HS-5 (cell line): ENCODE measurements at places on chromosomes 6 and 20.

DNA sequence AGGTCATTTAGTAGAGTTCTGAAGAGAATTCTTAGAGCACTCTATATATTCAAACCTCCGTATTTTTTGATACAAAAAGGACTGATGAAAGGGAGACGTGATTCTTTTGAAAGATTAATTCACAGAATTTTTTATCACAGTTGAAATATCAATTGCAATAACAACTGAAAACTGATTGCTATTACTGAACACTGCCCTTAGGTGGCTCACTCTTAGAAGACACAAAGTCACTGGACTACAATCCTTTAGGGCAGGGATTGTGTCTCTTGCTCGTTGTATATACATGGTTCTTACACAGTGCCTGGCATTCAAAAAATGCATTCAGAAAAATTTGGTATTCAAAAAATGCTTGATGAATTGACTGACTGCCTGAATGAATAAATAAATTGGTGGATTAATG is 17.1 kb upstream of the CALHM6 start:
- no peak for DNase-seq

DNA sequence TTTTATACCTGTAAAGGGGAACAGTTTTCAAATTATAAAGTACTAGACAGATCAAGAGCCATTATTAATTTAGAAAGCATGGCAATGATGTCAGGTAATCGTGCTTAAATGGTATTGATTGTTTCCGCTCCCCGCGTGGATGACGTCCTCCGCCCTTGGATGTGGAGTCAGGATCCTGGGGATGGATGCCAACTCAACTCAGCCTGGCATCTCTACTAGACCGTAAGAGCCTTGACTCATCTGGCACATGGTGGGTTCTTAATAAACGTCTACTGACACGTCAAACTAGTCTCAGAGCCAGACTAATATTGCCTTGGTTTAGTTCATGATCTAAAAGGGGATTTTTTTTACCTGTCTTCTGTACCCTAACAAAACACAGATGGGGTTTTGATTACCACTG is 80.2 kb downstream of the LRFN2 start:
- no peak for DNase-seq

DNA sequence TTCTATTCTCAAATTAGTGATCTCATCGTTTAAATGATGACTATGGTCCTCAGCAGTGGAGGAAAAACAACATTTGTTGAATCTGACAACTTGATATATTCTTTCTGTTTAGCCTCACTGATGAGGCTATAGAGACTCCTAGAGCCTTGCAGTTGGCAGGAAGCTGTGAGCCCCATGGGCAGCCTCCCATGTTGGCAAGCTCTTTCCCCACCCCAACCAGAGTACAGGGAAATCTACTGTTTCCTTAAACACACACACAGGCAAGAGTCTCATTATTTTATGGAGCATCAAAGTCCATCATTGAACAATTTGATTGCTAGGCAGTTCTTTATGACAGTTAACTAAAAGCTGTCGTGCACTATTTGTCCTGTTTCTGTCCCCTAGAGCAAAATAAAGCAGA is 498.2 kb upstream of the CITED2 start:
- DNase-seq, result no peak

DNA sequence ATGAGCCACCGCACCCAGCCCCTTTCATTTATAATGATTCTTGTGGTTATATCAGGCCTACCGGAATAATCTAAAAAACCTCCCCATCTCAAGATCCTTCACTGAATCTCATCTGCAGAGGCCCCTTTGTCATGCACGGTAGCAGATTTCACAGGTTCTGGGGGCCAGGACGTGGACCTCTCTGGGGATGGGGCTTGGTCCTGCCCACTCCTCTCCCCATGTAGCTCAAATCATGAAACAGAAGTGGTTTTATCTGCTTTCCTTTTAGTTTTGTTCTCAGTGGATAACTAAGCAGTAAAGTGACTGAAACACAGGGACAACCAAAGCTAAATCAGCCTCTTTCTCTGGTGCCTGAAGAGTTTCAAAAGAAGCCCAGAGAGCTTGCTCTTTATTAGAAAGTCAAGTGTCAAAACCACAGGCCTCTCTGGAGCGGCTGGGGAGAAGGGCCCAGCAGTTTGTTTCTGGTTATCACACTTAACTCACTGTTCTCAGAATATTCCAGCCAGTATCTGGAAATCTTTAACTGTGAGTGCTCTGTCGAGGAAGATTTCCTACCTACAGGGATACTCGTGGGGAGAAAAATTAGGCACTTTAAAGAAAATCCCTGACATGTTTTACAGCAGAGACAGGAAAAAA is 60.6 kb upstream of the FAM184A start:
- no peak for DNase-seq

DNA sequence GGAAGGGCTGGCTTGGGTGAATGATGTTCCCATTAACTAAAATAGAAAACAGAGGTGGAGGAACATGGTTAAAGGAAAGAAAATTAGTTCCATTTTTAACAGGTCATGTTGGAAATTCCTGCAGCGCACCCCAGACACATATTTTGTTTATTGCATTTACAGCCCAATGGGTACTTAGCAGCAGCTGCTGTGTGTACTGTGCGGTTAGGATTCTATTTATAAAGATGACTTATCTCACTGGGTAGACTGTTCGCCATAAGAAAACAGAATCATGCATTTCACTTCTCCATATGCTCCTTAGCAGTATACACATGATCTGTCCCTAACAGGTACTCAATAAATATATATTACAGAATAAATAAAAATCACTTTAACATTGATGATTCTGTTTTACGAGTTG is 135.8 kb downstream of the SLC35F1 start:
- DNase-seq, result no peak

DNA sequence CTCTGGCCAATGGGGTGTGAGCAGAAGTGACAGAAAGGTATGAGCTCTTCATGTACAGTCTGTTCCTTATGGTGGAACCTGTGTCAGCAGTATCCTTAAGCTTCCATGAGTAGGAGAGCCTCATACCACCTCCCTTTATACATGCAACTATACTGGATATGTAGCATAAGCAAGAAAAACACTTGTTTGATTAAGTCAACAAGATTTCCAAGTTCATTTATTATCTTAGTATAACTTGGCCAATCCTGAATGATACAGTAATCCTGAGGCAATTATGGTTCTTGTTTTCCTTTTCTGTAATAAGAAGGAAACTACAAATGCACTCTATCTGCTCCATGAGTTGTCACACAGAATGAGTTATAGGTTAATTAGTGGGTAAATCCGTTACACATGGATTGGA is 409.6 kb upstream of the ID4 start:
- DNase-seq, result no peak
